ENCODE measurements at places on chromosomes 2 and 18.

GRCh38 chr2:240644859-240645301 lies 19.6 kb downstream of the GPR35 start:
- DNase-seq = no peak

DNA sequence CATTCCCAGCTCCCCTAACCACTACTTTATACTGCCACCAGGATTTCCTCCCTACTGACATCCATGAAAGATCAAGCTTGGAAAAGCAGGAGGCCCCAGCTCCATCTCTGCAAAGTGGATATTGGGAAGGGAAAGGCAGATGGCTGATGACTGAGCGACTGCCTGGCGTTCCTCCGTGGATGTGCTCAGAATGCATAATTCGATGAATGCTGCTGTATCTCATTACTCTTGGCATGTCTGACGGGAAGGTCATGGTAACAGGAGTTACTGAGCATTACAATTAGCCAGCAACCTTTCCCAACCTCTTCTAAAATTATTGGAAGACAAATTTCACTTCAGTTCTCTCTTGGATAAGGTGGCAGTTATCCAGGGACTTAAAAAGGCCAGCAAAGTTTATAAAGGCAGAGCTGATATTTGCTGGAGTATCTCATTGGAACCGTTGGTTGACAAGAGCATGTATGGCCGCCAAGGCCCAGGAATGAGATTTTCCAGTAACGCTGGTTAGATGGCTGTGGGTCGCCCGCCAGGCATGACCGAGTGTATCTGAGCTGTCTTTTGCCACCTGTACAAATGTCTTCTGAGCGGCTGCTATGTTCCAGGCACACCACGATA lies 34.5 kb downstream of the KCNE4 start:
- no peak for DNase-seq

DNA sequence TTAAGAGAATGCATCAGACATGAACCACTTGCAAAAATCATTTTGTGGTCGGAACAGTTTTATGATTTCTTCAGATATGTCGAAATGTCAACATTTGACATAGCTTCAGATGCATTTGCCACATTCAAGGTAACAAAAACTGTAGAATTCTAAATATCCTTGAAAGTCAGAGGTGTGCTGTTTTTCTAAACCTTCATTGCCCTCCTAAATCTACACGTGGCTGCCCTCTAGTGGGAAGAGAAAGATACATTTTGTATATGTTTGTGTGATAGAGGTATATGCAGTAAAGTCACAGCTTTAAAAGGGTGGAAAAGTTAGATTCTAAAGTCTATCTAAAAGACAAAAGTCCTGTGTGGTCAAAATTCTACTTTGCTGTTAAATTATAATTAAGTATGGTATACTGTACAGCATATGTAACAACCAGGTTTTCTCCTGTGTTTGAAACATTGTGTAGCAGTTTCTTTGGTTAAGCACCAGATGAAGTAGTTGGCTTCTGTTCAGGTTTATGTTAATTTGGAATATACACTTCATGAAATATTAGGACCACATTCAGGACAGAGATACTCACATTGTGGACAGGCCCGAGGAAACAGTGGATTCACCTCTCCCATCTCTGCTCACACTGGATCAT lies 65.9 kb upstream of the ITM2C start:
- peak; percentile 28 for DNase-seq

DNA sequence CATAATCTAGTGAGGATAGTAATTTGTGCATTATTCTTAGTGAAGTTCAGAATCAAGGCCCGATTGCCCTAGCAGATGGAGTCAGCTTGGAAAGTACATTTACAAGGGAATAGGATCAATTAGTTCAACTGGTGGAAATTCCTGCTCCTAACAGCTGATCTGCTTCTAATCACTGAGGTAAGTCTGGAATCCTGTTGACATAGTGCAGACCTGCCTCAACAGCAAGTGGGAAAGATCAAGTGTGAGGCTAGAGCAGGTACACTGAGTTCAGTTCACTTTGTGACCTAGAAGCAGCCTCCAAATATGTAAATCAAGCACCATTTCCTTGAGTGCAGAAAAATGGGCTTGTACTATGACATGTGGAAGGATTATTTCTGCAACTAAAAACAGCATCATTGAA lies 111.2 kb upstream of the NOSTRIN start:
- no peak for DNase-seq

GRCh38 chr2:165428926-165429325 lies 40.6 kb upstream of the CSRNP3 start:
- DNase-seq = no peak

- DNase-seq = peak; percentile 60
These were observed 7.6 kb upstream of the LPIN1 start for GRCh38 chr2:11738589-11739436.

DNA sequence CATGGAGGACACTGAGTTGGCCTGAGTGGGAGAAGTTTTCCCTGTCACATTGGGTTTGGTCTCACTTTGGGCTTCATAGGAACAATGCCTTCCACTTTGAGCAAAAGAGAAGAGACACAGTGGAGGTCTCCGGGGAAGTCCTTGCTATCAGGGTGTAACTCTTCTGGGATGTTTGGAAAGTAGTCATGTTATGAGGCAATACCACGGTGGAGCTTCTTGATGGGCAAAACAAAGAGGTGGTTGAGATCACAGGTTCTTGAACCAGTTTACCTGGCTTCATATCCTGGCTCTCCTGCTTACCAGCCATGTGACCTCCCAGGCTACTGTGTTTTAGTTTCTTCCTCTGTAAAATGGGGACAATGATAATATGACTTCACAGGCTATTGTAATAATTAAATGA lies 478.6 kb downstream of the SLC4A3 start:
- DNase-seq = no peak

DNA sequence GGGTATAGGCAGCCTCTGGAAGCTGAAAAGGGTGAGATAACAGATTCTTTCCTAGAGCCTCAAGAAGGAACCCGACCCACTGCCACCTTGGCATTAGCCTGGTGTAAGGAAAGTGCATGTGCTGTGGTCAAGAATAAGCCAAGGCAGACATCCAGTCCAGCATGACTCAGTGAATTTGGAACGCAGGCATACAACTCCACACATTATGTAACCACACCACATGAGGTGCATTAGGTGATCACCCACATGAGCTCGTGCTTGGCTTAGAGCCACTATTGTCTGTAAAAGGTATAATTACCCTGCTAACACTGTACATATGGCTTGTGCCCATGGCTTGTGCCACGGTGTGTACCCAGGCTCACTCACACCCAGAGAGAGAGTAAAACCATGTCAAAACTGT lies 583.7 kb upstream of the HNMT start:
- no peak for DNase-seq

DNA sequence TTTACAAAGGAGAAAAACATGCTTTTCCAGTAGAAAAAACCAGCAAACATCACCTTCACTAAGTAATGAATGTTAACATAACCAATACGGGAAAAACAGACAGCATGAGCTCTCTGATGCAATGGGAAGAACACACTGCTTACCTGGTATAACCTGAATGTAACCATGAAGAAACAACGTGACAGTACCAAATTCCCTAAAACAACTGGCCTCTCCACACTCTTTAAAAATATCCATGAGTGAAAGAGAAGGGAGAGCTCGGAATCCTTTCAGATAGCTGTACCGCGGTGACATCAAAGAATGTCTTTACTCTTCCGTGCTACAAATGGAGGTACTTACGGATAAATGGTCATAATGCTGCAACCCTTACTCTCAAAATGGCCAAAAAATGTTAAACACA lies 32.1 kb downstream of the SAP130 start:
- DNase-seq = no peak

DNA sequence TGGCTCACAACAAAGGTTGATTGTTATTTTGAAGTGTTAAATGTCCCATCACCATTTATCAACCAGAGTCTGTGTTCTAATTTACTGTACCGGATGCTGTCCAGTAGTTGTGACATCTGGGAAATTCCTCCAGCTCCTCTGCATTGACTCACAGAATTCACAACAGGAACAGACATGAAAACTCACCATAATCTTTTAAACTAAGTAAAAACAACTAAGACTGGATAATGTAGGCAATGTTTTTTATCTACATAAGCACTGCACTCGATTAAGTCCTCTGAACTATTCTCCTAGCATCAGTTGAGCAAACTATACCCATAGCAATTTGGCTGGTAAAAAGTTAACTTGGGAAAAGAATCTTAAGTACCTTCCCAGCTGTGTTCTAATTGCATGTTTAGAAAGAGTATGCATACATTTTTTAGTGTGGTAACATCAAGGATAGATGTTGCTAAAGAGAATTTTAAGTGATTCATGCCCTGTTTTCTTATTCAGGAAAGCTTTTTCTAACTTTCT lies 42.9 kb upstream of the MYO1B start:
- DNase-seq = no peak

DNA sequence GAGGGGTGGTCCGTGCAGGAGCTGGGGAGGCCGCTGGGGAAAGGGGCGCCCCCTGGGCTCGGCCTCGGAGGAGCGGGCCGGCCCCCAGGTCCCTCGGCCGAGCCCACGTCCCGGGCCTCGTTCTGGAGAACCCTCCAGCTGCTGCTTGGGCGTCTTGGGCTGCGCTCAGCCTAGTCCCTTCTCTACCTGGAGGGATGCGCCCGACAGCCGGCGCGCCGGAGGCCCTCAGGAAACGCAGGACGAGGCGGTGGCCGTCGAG lies 293 bp upstream of the D2HGDH start:
- no peak for DNase-seq

- no peak for DNase-seq
These were observed 97.1 kb upstream of the EPB41L3 start for GRCh38 chr18:5640939-5641338.

GRCh38 chr18:55637204-55637603 lies 49.2 kb upstream of the TCF4 start:
- peak; percentile 30 for DNase-seq

- DNase-seq = no peak
These were observed 46.9 kb upstream of the NDUFV2 start for GRCh38 chr18:9055626-9056025.

DNA sequence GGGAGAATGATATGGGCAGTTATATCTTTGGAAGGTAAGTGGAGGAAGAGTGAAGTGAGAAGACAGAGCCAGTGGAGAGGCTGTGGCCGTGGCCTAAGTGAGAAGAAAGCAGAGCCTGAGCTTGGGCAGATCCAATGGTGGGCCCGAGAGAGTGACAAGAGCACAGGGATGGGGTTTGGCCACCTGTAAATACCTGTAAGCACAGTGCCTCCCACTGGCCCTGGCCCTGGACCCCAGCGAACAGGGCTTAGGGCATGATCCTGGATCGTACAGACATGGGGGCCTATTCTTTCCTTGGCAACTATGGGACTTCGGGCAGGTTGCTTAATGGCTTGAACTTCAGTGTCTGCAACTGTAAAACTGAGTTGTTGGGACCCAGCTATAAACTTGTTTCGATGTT lies 44.1 kb downstream of the MTCL1 start:
- no peak for DNase-seq

- DNase-seq = no peak
These were observed 76.7 kb downstream of the LAMA3 start for GRCh38 chr18:23765931-23766330.

DNA sequence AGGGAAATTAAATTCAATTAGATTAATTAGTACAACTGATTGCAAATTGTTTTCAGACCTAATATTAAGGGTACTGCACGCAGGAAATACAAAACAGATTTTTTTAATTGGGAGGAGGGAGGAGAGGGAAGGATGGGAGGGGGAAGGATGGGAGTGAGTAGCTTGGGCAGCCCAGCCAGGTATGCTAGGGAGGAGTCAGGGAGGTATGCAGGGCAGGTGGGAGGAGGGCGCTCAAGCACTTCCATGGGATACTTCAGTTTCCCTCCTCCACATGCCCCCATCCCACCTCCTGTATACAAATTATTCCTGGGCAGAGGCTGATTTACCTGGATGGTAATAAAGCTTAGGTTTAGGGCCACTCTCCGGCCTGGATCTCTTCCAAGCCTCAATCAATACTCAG lies 76.6 kb upstream of the CAPN13 start:
- no peak for DNase-seq

- DNase-seq = no peak
These were observed 6.2 kb upstream of the IGFBP5 start for GRCh38 chr2:216701544-216701943.

DNA sequence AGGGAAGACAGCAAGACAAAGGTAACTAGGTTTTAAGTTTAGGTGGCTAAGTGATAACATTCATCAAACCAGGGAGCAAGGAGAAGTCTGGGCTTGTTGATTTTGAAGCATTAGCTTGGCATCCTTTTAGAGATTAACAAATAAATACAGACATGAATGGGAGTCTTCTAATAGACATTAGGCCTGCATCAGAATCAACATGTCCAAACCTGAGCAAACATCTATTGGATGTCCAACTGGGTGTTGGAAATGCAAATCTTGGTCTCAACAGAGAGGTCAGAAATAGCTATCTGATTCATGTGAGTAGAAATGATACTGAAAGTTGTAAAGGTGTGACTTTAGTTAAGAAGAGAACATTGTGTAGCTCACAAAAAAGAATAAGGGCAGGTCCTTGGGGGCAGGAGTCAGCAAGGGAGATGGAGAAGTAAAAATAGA lies 85.5 kb upstream of the RND3 start:
- DNase-seq = no peak

- DNase-seq = no peak
These were observed 73.8 kb downstream of the MAP3K20 start for GRCh38 chr2:173149491-173149890.

DNA sequence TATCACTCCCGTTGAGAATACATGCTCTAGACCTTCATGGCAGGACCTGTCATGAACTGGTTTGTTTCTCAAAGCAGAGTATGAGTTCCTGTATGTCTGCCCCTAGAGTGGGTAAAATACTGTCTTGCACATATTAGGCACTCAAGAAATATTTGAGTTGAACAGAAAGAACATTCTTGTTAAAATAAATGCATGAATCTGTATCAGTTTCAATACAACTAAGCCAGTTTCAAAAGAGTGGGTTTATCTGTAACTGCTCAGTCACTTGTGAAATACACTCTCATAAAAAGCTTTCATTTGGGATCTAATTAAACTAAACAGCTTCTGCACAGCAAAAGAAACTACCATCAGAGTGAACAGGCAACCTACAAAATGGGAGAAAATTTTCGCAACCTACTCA lies 69.2 kb downstream of the RFTN2 start:
- no peak for DNase-seq

DNA sequence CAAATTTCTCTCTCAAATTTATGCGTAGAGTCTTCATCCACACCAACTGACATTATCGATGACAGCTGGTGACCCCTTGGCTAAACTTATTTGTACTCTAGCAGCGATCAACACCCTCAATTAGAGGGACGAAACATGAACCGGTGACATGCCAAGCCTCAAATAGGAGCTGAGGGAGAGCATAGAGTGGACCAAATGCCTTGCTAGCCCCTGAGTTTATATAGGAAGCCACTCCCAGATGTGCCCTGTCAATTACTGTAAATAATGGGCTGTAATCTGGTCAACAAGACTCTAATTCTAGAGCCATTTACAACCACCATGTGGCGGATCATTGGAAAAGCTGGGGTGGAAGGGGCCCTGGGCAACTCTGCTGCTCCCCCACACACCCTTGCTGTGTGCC lies 47.6 kb upstream of the FHL2 start:
- DNase-seq = no peak

GRCh38 chr18:70536370-70537062 lies 247.7 kb downstream of the SOCS6 start:
- no peak for DNase-seq

DNA sequence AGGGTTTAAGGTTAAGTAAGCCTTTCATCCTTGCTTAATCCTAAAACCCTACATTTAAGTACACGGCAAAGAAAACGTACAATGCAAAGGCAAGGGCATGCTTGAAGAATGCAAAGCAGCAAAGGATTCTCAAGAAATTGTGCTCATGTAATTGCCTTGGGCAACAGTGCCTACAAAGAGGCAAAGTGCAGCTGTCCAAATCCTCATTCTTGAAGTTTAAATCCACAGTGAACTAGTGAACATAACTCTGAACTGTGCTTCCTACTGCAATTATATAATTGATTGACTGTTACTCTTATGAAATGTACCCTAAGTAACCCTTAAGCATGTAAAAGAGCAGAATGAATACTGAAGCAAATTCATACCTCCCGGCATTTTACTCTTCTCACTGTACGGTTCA lies 85.4 kb downstream of the MAP3K20 start:
- DNase-seq = no peak

Measured in HuH-7 (cell line).